OCI-M1 (cell line): ENCODE measurements at places on chromosomes 2 and 18.

DNA sequence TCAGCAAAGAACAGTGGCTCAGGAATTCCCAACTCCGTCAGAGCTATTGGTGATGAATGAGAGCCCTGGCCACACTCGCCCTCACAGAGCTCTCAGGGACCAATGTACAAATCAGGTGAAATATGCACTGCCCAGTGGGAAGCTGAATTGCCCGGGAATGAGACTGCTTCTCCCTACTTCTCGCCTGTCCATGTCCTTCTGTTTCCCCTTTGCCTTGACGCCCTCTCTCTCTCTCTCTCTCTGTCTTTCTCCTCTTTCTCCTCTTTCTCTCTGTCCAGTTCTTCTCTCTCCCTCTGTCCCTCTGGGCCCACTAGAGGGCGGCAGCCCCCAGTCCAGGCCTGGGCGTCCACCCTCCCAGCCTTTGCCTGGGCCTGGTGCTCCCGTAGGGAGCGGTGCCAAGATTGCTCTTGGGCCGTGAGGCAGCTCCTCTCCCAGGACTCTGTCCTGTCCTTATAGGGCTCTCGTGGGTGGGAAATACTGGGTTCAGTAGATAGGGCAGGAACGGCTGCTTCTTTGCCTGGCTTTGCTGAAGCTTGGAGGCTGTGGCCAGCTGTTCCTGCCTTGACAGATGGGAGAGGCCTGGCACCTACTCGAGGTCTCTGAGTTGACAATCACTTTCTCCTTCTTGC, 28.4 kb upstream of the PUM2 start:
- DNase-seq = peak; percentile 74

- DNase-seq = no peak
These were observed 27.4 kb upstream of the SLC20A1 start for GRCh38 chr2:112618383-112618782.

- DNase-seq = no peak
These were observed 612.0 kb downstream of the IRS1 start for GRCh38 chr2:226187616-226188015.

DNA sequence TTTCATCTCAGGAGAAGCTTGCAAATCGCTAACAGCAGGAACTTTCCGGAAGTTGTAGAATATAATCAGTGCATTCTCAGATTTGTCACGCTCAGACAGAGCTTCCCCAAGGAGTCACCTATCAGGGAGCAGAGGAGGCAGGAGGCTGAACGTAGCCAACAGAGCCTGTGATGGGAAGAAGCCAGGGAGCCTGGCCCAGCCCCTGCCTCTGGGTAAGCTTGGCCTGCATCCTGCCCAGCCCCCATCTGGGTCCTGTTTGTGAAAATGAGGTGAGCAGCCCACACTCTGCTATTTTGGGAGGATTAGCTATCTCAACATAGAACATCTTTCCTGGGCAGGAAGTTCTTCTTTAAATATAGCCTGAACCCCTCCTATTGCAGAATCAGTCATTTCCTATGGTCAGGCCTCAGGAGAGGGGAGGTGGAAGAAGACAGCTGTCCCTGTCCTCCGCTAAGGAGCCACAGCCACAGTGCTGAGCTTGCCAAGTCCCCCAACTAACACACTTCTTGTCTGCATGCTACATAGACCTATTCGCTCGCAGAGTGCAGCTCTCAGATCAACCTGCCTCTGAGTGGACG, 19.2 kb upstream of the PKDCC start:
- no peak for DNase-seq

- DNase-seq = no peak
These were observed 26.2 kb downstream of the R3HDM1 start for GRCh38 chr2:135557530-135557929.

GRCh38 chr2:179251870-179252269, 12.8 kb downstream of the SESTD1 start:
- no peak for DNase-seq

GRCh38 chr18:70649683-70650082, 360.8 kb downstream of the SOCS6 start:
- DNase-seq = no peak

DNA sequence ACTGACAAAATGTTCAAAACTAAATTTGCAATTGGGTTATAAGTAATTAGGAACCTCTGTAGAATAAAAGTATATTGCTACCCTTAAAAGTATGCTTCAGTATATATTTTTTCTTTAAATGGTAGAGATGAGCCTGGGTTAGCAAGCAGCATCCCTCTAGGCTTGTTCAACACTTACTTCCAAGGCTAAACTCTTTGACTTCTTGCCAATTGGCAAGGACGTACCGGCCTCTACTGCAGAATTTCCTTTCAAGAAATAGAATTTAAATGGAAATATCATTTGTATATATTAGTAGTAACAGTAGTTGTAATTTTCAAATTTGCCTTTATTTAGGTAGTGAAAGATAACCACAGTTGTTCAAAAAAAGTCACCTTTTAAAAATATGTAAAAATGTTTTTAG, 105.1 kb upstream of the SLC38A11 start:
- no peak for DNase-seq

- DNase-seq = peak; percentile 41
These were observed 53.8 kb downstream of the CTAGE1 start for GRCh38 chr18:22363867-22364463.

GRCh38 chr2:96414161-96414710, 78.7 kb downstream of the NCAPH start:
- DNase-seq = peak; percentile 9

DNA sequence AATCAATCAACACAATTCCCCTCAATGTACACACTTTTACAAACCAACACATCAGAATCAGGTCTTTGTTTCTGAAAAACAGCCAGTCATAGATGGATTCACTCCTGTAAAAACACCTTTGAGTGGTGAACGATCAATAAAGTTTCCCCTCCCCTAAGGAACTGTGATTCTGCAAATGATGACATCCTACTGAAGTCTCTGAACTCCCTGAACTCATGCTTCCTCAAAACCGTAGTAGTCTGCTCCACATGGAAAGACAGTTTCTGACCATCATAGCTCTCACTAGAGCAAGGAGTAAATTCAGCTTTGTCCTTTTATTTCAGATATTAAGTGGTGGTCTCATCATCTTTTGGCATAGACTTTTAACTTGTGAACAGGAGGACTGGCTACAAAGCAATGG, 43.5 kb upstream of the ACTR3 start:
- DNase-seq = no peak

DNA sequence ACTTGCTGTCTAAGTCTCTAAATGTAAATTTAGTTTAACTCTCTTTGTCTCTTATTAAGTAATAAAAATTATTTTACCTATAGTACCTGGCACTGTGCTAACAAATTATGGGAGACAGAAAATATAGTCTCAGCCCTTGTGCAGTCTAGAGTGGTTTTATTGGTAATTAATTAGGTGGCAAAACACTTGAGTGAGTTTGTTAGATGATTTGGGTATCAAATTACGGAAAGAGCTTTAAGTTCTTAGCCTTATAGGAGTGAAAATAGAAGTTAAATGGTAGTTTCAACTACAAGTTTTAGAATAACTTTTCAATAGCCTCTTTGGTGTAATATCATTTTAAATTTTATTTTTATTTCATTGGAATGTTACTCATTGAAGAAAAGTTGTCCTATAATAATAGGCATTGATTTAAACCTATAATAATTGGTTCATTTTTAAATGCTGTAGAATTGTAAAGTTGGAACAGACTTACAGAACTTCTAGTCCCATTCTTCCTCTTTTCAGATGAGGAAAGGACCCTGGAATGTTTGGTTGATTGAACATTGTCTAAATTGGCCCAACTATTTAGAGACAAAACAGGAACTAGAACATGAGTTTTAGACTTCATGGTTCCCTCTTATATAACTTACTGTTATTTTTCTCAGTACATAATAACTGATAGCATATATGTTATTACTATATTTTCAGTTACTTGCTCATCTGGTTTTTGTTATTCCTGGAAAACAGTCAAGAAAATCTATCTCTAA, 10.2 kb upstream of the HTR2B start:
- peak; percentile 57 for DNase-seq

GRCh38 chr2:239630618-239631286, 229.9 kb upstream of the HDAC4 start:
- DNase-seq = no peak

- DNase-seq = no peak
These were observed 36.7 kb downstream of the DNMT3A start for GRCh38 chr2:25304826-25305596.

DNA sequence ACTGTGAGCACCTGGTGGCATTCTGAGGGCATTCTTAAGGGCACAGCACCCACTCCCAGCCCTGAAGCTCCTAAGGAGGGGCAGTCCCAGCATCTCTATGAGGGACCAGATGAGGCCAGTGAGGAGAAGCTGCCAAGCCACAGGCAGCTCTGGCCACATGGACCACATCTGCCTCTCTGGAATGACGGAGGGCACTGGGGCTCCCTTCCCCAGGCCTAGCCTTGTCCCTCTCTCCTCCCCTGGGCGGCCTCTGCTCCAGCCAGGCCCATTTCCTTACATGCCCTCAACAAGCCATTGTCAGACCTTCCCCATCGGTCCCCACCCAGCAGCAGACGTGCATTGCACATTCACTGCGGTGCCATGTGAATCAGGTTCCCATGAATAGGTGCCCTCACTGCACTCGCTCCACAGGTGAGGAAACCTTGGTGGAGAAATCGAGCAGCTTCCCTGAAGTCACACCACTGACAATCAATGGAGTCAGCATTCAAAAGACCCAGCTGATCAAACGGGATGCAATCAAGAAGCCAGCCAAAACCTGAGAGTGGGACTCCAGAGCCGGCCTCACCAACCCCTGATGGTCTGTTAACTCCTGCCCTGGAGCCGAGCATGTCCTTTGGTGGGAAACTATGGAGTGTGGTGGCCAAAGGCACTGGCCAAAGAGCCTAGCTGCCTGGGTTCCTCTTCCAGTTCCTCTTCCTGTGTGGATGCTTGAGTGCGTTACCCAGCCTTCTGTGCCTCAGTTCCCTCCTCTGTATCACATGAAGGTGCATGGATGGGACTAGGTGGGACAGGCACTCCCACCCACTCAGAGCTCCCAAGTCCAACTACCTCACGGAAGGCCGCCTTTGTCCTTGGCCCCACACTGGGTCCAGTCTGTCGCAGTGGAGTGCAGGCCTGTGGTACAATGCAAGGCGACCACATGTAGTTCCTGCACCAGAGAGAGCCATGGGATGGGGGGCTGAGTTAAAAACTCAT, 147.3 kb downstream of the ZFP36L2 start:
- no peak for DNase-seq

GRCh38 chr2:15119722-15120175, 441.4 kb downstream of the NBAS start:
- no peak for DNase-seq
